ENCODE measurements at places on chromosomes 6 and 20.

DNA sequence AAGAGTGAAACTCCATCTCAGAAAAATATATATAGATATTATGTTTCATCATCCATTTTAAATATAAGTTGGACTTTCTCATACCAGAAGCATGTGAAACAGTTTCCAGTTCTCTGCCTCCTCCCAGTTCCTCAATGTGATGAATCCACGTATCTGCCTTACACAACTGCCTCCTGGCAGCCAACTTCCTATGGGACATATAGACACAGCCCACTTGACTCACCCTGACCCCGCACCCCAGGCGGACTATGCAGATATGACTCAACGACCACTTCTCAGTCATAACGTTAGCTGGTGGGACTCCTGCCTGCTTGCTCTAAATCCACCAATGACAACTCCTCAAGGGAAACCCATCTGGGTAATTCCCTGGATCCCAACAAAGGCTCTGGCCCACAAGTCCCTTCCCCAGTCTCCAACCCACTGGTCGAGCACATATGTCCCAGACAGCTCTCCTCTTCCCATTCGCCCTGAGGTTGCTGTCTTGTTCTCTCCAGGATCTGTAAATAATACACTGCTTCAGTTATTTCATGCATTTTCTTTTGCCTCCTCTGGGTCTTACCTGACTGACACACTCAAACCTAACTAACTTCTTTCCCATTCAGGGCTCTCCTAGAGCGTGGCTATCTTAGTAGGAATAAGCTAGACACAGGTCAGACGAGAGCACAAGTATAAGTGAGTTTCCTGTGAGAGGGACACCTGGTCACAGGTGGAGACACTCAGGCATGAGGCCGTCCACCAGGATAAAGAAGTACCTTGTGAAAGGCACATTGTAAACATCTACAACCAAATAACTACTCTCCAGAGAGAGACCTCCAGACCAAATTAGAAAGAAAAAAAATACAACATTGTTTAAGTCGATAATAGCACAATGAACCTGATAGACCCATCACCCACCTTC is 548.5 kb downstream of the CD83 start:
- no peak for DNase-seq

DNA sequence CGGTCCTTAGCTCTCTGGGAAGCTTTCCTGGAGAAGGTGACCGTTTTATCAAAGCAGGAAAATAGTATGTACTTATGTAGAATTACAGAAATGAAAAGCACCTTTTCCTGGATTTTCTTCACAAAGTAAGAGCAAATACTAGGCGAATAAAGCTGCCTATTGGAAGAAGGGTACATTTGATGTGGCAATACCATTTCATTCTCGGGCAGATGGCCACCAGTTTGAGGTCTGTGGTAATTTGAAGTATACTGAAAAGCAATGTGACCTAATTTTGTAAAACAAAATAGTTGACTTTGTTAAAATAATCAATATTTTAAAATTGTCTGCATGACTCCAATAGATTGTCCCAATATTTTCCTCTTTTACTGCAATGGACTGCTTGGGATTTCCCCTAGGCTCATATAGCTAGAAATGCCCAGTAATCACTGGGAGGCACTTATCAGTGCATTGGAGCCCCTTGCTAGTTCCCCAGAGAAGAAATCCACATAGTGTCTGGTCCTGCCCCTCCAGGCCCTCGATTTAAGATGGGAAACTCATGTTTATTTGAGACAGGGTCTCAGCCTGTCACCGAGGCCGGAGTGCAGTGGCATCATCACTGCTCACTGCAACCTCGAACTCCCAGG is 7.4 kb upstream of the UTRN start:
- DNase-seq, result no peak

- no peak for DNase-seq
These were observed 36.1 kb downstream of the F13A1 start for GRCh38 chr6:6284221-6284966.

- no peak for DNase-seq
These were observed 6.1 kb downstream of the THBD start for GRCh38 chr20:23043376-23043775.

DNA sequence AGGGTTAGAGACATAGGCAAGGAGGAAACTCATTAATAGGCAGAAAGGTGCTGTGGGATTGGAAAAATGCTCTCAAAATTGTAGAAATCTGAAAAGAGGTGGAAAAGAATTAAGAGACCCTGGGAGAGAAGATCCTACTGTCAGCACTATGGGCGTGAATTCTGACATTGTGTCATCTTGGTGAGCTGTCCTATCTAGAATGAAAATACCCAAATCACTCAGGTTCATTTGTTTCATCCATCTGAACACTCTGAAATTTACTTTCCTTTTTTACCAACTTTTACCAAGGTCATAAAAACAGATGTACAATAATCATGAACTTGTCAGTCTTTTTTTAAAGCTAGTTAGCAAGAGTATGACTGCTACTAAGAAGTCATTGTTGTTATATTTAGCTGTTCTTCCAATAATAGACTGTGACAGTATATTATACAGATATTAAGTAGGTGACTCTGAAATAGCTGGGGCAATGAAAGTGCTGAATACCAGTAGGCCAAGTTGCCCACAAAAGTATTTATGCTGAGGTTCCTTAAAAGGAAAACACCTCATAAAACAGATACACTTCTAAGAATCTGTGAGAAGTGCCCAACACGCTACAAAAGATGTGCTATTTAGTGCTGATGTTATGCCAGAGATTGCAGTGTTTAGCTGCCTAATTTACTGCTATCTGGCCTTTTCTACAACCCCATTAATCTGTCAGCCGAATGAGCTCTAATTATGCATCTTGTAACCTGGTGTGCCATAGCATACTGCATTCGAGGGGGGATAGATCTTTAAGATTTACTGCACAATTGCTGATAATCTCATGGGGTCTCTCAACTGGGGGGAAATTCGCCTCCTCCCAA is 217.5 kb upstream of the SUPT3H start:
- DNase-seq, result no peak

DNA sequence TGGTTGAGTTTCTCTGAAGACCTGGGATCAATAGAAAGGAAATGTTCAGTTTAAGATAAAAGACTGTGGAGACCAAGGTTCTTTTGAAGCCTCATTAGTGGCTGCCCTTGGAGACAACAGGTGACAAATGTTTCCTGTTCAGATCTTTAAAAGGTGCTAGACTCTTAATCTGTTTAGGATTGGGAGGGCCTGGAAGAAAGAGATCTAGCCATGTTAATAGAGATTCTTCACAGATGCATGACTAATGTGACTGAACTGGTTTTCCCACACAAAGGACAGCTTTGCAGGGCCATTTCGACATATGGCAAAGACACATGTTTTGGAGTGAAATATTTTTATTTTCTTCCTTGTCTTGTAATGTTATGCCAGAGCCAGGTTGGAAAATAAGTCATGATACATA is 82.2 kb downstream of the WDR27 start:
- DNase-seq, result no peak

- DNase-seq, result no peak
These were observed 16.9 kb upstream of the APMAP start for GRCh38 chr20:25009218-25010145.

- no peak for DNase-seq
These were observed 68.9 kb downstream of the MAN1A1 start for GRCh38 chr6:119280668-119281067.

DNA sequence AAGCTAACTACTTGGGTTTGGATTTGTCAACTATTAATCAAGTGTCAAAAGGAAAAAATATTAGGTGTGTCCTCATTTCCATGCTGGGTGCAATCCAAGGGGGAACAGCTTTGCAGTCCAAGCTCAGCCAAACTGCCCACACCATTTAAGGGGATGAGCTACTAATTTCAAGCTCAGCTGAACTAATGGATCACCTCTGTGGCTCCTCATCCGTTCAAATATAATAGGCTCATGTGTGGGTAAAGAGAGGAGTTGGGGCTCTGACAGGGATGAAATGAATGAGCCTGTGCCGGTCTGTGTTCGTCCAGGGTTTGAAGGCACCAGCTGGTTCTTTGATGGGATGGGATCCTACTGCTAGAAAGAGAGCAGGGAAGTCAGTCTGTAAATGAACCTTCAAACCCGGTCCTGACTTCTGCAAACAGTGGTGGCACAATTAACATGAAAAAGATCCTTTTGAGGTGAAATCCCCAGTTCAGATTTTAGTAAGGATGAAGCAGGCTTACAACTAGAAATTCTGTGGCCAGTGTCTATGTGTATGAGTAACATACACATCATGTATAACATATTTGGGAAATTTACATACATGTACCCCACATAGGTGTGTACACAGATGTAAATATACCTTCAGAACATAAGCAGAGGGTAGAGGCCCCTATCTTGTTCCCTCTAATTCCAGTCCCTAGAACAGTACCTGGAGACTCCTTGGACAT is 41.9 kb downstream of the TTI1 start:
- DNase-seq, result no peak

DNA sequence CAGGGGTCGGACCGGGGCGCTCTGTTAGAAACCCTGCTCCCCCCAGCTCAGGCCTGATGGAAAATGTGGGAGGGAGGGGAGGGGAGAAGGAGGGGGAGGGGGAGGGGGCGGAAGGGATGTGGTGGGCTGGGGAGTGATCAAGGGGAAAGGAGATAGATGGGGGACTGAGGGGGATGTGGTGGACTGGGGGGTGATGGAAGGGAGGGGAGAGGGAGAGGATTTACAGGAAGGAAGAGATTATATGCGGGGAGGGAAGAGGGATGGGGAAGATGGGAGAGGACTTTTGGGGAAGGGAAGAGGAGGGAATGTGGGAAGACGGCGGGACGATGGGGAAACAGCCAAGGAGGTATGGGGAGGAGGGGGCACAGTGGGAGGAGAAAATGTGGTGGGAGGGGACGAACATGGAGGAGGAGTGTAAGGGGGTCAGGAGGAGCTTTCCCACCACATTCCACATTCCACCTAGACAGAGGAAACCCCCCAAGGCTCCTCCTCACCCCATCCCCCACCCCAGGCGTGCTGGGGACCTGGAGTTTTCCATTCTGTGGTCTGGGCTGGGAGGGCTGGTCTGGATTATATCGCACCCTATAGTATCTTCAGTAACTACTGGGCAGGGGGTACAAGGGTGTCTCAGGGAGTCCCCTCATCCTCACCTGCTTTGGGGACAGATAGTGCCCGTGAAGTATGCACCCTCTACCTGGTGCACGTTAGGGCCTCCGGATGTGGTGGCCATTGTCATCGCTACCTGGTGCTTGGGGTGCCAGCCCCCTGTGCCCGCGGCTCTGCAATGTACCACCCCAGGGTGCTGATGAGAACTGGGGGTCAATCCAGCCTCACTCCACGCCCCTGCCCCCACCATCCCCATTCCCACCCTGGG is 578 bp upstream of the PTGIS start:
- DNase-seq, result no peak

GRCh38 chr20:25745738-25746137 is 49.1 kb upstream of the ZNF337 start:
- DNase-seq, result no peak

Data from effector memory CD4-positive, alpha-beta T cell (primary cell).